ENCODE measurements at places on chromosomes 1 and 21.
A peak's percentile ranks its signal among the peaks of the same experiment; 100 is the strongest.

DNA sequence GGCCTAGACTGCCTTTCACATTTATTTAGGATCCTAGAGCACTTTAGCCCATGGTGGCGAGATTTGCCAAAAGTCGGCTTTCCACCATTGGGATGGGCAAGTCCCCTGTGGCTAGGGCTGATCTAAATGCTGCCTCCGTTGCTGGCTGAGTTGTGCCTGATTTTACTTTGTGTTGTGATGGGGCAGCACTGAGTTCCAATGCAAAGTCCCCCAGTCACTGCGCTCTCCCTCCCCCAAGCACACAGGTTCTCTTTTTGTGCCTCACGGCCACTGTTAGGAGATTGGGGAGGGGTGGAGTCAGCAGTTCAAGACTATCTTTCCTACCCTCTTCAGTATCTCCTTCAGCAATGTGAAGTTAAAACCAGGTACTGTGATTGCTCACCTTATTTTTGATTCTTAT lies 66.7 kb upstream of the COX20 start:
- no peak for DNase-seq

- no peak for DNase-seq
Measured at GRCh38 chr1:16125483-16125882, 30.4 kb downstream of the EPHA2 start.

GRCh38 chr1:231971397-231972110 lies 345.0 kb downstream of the DISC1 start:
- no peak for DNase-seq

GRCh38 chr1:54601730-54602129 lies 21.6 kb downstream of the FAM151A start:
- no peak for DNase-seq

DNA sequence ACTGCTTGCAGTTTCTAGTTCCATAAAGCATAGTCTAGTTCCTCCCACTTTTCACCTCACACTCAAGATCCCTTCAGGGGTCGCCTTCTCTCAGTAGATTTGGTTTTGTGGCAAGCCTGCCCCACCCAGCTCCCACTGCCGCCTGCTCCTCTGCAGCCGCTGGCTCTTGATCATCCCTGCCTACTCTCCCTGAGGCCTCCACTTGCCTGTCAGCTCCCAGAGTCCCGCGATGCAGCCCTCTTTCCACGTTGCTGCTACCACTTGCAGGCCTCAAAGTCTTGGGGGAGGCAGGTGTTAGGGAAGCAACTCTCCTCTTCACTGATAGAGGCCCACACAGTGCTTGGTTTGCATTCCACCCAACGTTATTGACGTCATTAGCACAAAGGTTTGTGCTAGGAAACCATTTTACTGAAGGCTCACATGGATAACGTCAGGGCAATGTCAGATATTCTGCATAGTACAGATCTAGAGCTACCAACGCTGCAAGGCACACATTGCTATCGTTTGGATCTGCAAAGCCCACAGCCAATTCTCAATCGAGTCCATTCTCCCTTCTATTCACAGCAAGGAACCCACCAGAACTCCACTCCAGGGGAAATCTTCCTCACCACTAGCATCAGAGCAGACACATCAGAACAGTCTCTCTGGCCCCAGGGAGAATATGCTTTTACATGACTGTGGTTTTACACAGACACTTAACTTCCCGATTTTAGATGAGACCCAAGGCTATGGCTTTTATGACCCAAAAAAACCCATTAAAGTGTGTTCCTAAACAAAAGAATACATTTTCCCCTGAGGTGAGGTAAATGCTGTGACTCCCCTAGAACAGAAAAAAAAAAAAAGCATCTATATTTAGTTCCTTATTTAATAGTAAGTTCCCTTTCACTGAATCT lies 519.5 kb upstream of the CAMK1G start:
- no peak for DNase-seq

DNA sequence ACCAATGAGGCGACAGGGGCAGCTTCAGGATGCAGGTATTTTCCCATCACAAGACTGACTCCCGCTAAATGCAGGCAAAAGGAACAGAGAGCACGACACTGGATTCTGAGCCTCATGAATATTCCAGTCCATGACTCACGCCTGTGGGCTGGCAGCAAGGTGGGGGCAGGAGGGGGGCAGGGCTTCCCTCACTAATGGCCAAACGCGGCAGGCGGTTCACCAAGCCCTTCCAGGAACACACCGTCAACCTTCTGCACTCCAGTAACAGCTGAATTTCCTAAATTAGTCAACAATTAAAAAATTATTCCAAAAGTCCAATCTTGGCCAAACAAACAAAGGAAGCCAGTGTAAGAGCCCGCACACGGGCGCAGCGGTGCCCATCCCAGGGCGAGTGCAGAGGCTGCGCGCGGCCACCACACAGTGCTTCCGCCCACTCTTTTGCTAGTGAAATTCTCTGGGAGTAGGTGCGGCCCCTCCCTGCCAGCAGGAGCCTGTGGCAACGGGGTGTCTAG lies 12.5 kb upstream of the GPR153 start:
- DNase-seq = no peak

- no peak for DNase-seq
Measured at GRCh38 chr1:185406006-185406690, 89.1 kb upstream of the IVNS1ABP start.

GRCh38 chr1:109279615-109280278 lies 3.2 kb downstream of the PSRC1 start:
- DNase-seq = no peak

- no peak for DNase-seq
Measured at GRCh38 chr1:109954041-109954512, 30.5 kb upstream of the AHCYL1 start.

DNA sequence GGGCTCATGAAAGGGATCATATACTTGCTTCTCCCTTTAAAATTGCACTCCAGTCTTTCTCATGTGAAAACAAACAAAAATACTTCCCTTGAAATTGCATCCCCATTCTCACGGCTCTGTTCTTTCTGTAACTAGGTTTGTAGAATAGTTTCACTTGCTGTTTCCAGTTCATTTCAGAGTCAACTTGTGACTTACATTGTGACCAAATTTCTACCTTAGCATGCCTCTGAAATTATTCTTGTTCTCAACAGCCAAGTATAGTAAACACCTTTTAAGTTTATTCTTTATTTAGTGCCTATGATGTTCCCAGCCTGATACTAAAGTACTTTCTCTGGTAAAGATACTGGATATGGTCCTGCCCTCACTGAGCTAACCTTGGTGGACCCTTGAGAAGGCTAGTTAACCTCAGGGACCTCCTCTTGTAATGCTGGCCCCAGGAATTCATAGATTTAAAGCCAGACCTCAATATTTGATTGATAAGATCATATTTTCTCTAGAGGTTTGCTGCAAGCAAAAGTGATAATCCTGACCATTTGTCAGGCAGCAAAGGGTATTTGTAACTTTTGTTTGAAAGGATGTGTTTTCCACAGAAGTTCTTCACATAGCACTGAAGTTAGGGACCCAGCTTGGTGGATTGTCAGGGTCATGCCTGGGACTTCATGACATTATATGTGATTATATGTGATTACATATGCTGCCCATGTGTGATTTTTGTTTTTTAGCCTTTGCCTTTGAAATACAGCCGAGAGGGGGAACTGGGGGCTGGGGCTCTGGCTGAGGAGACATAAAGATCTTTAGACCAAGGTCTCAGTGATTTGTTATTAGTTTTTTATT lies 29.6 kb downstream of the VANGL2 start:
- DNase-seq = no peak

GRCh38 chr1:5651964-5652821 lies 340.0 kb downstream of the NPHP4 start:
- DNase-seq = no peak

- no peak for DNase-seq
Measured at GRCh38 chr1:211833174-211833820, 2.7 kb upstream of the LPGAT1 start.

- DNase-seq = no peak
Measured at GRCh38 chr1:22056043-22056442, 3.5 kb downstream of the CDC42 start.

- no peak for DNase-seq
Measured at GRCh38 chr1:42679364-42679983, 2.7 kb upstream of the YBX1 start.

DNA sequence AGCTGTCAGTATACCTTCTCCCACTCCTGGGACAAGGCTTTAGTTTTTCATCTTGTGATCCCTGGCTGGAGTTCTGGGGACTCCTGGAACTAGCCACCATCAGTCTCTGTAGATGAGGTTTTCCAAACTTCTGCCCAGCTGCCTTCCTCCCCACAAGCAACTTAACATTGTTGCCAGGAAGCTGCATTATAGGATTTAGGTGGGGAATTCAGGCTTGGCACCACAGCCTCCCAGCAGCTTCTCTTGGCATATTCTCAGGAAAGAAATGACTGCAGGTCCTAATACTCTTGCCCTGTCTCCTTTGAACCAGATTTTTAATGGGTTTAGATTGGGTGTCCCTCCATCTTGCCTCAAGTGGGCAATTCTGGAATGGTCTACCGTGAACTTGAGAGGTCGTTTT lies 18.6 kb upstream of the KCNQ4 start:
- no peak for DNase-seq

GRCh38 chr1:57325117-57325516 lies 98.7 kb downstream of the DAB1 start:
- no peak for DNase-seq

- DNase-seq = no peak
Measured at GRCh38 chr1:187384504-187384903, 555.8 kb downstream of the PLA2G4A start.

DNA sequence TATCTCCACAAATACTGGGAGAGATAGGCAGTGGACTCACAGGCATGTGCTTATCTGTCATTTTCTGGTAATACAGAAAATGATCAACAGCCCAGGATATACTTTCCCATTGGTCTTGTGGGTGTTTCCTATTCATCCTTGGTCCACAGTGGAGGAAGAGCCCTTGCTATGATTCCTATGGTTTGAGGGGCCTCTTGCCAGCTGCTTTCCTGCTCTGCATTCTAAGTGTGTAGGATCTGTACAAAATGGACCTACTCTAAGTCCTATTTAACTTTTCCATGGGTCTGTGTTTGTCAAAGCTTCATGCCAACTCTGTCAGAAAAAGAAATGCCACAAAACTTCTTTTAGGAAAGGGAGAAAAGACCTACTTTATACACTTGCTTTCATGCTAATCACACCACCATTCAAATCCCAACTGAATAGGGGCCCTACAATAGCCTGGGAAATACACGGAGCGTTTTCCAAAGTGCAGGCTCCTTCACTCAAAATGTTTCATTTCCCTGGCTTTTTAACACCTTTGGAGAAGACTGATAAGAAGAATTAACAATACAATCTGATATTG lies 16.4 kb downstream of the PLPP3 start:
- no peak for DNase-seq

- DNase-seq = peak; percentile 16
Measured at GRCh38 chr1:47875831-47876586, 121.2 kb downstream of the TRABD2B start.

- no peak for DNase-seq
Measured at GRCh38 chr1:154663471-154664060, 55.6 kb upstream of the ADAR start.

- DNase-seq = no peak
Measured at GRCh38 chr1:91952187-91952586, 3.0 kb downstream of the BRDT start.

- no peak for DNase-seq
Measured at GRCh38 chr1:232316864-232317263, 313.1 kb downstream of the SIPA1L2 start.

GRCh38 chr21:37682966-37683365 lies 233.3 kb downstream of the KCNJ6 start:
- DNase-seq = no peak

GRCh38 chr1:189977184-189977583 lies 500.5 kb downstream of the BRINP3 start:
- DNase-seq = no peak

Measured in activated effector memory CD4-positive, alpha-beta T cell treated with anti-CD3 and anti-CD28 coated beads, Interleukin-2, amount 50 U/mL, for 16 hours (primary cell).